NCI-H1092 (cell line): ENCODE measurements at places on chromosomes 6 and 20.
A peak's percentile ranks its signal among the peaks of the same experiment; 100 is the strongest.

GRCh38 chr20:18886756-18887155 lies 73.2 kb downstream of the SCP2D1 start:
- no peak for DNase-seq

GRCh38 chr20:25553819-25554296 lies 31.5 kb downstream of the NINL start:
- peak; percentile 43 for DNase-seq

DNA sequence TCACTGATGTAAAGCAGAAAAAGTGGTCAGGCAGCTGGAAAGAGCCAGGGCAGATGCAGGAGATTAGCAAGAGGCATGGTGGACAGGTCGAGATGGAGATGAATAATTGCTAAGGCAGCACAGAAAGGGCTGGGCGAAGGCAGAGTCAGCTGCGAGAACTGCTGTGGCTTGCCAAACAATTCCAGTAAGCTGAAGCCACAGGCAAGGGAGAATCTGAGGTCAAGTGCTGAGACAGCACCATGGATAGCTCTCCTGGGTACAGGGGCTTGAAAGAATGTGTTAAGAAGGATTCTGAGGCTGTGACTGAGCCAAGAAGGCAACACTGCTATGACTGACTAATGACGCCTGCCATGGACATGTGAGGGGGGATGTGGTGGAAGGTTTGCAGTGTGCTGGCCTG lies 220.8 kb upstream of the FOXA2 start:
- no peak for DNase-seq

DNA sequence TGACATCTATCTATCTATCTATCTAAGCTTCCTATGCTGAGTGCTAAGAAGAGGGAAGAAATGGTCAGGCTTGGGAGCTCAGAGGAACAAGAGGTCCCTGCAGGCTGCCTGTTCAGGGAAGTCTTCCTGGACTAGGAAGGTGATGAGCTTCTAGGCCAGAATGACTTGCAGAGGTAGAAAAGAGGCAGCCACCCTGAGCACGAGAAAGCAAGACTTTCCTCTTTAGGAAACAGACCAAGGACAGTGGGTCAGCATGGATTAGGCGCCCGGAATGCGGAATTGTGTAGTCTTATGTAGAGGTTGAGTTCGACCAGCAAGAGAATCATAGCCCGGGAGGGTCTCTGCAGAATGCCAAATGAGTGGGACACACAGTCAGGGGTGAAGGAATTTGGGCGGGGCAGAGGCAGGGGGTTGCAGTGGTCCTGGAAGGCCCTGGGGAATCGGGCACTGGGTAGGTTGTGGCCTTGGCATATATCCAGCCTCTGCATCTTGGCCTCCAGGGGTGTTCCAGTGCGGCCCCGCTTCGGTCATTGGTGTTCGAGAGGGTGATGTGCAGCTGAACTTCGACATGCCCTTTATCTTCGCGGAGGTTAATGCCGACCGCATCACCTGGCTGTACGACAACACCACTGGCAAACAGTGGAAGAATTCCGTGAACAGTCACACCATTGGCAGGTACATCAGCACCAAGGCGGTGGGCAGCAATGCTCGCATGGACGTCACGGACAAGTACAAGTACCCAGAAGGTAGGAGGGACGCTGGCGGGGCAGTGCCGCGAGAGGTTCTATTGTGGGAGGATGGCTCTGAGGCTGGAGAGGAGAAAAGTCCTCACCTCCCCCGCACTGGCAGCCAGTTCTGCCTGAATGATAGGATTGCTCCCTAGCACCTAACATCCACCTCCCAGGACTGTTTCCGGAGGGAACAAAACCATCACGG lies 32.1 kb downstream of the TGM3 start:
- no peak for DNase-seq

DNA sequence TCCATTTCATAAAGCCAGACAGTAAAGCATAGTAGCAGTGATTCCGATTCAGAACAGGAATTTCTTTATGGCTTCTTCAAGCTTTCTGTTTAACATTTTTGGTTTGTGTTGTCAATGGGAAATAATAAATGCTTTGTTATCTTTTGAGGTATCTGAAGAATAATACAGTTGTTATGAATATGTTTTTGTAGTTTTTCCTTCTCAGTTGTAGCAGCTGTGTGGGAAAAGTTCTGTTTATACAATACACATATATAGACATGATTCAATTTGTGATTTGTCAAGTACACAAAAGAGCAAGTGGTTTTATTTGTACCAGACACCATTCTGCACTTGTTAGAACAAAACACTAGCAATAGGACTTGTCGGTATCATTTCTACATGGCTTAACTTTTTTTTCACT lies 96.6 kb downstream of the CDYL start:
- DNase-seq, result no peak

- DNase-seq, result no peak
Measured at GRCh38 chr6:6994796-6995195, 113.0 kb upstream of the RREB1 start.

GRCh38 chr20:50957276-50957675 lies 1.1 kb downstream of the DPM1 start:
- no peak for DNase-seq

GRCh38 chr20:54103762-54104600 lies 33.6 kb upstream of the BCAS1 start:
- DNase-seq, result no peak

DNA sequence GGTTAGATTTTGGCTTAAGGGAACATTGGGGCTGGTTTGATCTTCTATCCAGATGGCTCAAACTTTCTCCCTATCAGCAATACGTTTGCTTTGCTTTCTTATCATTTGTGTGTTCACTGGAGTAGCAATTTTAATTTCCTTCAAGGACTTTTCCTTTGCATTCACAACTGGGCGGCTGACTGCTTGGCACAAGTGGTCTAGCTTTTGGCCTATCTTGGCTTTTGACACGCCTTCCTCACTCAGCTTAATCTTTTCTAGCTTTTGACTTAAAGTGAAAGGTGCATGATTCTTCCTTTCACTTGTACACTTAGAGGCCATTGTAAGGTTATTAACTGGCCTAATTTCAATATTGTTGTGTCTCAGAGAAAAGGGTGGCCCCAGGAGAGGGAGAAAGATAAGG lies 254.9 kb downstream of the PLCB1 start:
- no peak for DNase-seq

DNA sequence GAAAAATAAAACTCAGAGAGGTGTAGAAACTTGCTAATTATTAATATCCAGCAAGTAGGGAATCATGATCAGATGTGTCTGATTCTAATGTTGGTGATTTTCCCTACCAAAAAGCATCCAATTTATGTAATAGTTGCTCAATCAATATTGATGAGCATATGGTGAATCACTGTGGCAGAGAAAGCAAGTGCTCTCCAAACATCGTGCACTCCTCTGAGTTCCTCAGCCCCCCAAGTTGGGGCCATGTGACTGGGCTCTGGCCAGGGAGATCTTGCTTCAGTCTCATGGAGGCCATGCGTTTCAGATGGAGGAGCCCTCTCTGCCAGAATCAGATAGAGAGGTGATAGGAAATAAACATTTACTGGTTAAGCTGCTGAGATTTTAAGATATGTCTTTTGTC lies 133.2 kb upstream of the LY86 start:
- no peak for DNase-seq

GRCh38 chr6:28615955-28616747 lies 90.5 kb downstream of the GPX5 start:
- DNase-seq, result no peak

DNA sequence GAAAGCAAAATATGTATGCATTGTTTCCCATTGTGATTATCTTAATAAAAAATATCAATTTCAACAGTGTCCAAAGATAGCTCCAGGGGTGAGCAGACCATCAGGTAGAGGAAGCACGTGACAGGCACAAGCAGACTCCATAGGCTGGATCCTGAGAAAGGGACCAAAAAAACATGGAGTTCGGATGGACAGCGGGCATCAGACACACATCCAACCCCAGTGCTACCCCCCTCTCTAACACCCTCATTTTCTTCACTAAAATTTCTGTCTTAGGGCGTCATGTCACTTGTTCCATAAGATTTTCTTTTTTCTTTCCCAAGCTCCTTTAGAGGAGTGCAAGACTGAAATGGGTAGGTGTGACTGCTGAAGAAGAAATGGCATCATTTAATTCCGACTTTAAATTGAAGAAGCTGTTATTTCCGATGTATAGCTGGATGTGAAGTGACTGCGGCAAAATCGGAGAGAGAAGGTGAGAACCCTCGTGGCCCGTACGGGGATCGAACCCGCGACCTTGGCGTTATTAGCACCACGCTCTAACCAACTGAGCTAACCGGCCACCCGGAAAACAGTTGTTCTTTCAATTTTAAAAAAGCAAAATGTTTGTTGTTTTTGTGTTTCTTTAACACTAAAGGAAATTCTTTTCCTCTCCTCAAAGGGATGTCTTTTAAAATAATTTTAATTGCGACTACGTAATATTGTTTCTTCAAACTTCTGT lies 10.3 kb upstream of the PRSS16 start:
- DNase-seq, result no peak

DNA sequence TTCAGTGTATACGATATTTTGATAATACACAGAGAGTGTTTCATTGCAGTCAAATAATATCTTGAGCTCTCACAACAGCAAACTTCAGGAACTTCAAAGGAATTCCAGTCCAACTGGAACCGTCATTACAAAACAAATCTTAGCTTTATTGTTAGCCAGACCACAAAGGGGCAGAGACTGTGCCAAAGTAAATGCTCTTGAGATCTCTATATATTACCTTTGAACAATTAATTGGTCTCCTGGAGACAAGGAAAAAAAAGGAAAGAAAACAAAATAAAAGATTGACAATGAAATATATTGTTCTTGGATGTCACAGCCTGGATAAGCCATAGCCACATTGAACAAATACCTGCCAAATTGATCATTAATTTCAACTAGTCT lies 70.0 kb downstream of the FOXC1 start:
- no peak for DNase-seq

GRCh38 chr6:44020148-44020547 lies 107.1 kb downstream of the MRPL14 start:
- no peak for DNase-seq

DNA sequence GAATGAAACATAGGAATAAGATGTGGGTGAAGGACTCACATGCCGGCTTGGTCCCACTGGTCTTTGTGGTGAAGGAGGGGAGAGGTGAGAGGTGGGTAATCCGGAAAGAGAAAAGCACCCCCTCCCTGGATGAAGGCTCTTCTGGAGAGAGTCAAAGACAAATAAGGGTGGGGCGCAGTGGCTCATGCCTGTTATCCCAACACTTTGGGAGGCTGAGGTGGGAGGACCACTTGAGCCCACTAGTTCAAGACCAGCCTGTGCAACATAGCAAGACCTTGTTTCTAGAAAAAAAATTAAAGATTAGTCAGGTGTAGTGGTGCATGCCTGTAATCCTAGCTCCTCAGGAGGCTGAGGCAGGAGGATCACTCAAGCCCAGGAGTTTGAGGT lies 3.1 kb downstream of the LTB start:
- no peak for DNase-seq

- DNase-seq, result no peak
Measured at GRCh38 chr6:134437376-134437775, 119.5 kb upstream of the SGK1 start.

DNA sequence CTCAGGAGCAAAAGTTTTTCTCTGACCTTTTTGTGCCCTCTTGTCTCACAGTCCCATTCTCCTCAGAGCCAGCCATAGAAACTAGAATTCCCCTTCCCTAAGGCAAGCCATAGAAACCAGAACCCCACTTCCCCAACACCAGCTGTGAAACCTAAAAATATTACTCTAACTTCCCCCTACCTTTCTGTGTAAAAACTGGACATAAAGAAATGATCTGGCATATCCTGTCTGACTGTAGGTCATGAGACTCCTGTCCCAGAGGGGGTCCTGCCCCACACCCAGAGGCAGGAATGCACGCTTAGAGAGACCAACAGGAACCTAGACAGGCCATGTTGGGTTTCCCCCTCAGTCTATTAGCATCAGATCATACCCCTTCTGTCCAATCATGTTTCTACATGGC lies 140.6 kb upstream of the SLC22A16 start:
- DNase-seq, result no peak

- DNase-seq, result peak; percentile 59
Measured at GRCh38 chr20:54221996-54222890, 14.4 kb downstream of the PFDN4 start.

DNA sequence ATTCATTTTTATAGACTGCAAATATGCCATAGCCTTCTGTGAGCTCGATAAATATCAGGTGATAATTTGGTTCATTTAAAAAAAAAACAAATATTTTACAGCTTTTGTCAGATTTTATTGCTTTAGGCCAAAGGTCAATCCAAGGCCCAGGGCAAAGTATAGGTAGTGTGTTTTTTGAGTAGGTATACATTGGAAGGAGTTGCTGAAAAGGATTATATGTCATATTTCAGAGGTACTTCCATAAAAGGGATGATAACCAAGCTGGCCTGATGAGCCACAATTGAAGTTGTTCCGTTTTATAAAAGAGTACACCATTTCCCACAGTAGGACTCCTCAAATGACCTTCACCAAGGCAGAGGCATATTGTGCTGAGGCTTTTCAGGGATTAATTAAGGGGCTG lies 452.8 kb upstream of the FLRT3 start:
- no peak for DNase-seq

- DNase-seq, result no peak
Measured at GRCh38 chr20:34574426-34574825, 15.9 kb downstream of the MAP1LC3A start.

- DNase-seq, result no peak
Measured at GRCh38 chr20:37917461-37917860, 14.5 kb downstream of the VSTM2L start.

DNA sequence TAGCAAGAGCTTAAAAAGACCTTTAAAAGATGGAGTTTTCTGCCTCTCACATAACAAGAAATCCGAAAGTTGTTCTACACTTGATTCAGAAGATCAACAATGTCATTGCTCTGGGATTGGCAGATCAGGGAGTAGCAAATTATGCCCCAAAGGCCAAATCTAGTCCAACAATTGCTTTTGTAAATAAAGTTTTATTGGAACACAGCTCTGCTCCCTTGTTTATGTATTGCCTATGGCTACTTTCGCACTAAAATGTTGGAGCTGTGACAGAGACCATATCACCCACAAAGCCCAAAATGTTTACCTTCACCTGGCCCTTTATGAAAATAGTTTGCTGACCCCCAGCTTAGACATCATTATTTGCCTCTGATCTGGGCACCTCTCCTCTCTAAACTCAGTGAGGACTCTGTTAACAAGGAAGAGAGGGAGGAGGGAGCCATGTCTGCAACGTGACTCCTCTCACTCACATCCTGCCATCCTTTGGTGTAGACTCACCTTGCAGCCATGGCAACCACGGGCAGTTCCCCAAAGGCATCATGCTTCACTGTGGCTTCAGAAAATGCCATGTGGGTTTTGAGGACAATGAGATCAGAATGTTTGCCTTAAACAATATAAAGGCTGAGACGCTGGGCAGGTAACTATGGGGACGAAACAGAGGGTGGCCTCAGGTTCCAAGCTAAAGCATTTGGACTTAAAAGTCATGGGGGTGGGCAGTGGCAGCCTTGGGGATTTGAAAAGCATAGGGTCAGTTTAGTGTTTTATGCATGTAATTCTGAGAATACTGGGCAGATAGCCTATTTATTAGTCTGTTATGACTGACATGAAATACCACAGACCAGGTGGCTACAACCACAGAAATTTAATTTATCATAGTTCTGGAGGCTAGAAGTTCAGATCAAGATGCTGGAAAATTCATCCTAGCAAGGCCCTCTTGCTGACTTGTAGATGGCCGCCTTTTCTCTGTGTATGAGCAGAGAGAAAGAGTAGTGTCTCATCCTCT lies 149.7 kb upstream of the TNFAIP3 start:
- no peak for DNase-seq
